Cardiac septum (tissue), 1 donor: ENCODE measurements at places on chromosomes 2 and 18. TPM values are rescaled to one million over a fixed set of nuclear protein-coding genes. Genes with fewer than 3 reads are reported as not detected.

- no peak for DNase-seq
These were observed 9.1 kb downstream of the TET3 start for GRCh38 chr2:73993778-73994177.

DNA sequence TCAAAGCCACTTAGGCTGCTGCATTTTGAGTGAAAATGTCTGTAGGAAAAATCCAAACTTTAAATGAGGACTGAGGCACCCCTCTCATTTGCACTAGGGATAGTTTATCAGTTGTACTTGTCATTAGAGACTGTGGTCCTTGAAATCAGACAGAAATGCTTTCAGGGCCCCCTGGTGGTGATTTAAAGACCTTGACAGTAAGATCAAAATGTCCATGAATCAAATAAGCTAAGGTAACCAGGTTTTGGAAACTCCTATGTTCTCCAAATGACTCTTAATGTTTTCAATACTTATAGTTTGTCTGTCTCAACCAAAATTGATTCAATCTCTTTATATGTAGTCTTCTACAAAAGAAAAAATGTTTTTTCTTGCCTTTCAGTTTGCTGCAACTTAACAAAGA lies 28.8 kb upstream of the DDX18 start:
- DNase-seq, result no peak

DNA sequence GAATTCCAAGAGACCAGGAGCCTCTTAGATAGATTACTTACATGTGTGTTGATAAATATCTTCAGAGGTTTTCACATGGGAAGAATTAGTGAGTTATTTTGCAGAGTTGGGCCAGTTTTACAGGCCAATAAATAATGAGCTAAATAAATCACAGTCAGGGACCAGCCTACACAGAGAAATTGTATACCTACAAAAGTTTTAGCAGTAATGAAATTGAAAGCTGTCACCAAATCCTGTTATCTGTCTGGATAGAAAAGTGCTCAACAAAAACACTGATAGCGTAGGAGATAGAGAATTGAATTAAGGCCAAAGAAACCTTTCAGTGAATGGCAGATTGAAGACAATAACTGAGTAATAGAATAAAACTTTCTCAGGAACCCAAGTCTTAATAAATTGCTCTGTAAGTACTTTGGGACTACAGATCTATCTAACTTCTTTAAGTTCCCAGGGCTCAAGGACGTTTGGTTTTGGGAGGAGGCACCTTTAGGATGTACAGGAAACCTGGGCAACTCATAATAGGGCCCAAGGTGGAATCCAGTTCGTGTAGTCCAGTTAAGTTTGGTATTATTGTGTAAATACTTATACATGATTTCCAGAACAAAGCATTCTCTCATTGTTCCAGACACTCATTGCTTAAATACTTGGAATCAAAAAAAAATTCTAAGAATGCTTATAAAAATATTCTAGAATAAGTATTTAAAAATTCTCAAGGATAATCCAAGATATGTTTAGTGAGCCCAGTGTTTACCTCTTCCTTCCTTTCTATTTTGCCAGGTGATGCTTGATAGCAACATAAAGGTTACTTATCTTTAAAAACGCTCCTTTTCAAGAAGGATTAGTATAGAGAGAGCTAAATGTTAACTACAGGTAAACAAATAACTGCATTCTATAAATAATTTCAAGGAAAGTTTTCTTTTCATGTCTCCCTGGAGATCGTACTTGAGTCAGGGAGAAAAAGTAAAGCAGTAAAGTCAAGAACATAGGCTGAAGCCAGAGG lies 134.5 kb downstream of the NCKAP5 start:
- no peak for DNase-seq

- peak; percentile 82 for DNase-seq
These were observed 60.6 kb downstream of the SLC16A14 start for GRCh38 chr2:230007931-230008707.

- no peak for DNase-seq
These were observed 93.5 kb upstream of the B3GNT2 start for GRCh38 chr2:62102402-62102920.

DNA sequence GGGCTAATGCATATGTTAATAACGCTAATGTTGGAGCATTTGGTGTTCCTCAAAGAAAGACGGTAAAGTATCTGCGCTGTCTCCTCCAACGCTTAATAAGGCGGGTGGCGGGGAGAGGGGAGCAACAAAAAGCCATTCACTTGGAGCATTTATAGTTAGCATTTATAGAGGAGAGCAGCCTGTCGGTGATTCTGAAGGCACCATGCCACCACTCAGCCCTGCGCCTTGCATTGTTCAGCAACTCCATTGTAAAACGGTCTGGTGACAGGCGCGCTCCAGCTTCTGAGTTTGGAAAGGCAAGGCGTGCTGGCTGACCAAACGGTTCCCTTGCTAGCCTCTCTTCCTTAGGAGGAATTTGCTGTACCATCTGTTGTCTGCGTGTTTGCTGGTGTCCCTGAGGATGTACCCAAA lies 83.9 kb downstream of the LYPD1 start:
- DNase-seq, result no peak

DNA sequence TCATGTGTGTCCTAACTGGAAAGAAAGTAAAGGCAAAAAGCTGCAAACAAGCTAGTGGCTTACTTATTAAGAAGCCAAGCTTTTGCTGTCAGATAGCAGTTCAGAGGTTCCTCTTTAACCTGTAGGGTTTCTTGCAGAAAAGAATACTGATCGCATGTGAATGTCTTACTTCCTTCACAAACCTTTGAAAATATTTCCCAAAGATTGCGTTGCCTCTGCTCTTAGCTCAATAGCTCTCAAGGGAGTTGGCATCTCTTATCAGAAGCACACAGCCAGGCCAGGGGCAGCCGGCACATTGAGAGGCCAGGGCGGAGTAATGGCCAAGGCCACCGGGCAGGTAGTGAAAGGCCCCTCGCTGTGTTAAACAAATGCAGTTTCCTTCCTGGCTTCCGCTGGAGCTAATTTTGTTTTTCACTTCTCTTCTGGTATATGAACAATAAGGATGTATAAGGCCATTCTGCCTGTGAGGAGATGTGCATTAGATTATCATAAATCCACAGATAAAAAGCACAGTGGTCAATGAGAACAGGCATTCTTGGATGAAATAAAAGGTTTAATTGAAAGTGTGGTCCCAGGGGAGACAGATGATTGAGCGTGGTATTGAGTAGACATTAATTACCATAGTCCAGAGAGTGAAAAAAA lies 542.4 kb upstream of the NRP2 start:
- no peak for DNase-seq

DNA sequence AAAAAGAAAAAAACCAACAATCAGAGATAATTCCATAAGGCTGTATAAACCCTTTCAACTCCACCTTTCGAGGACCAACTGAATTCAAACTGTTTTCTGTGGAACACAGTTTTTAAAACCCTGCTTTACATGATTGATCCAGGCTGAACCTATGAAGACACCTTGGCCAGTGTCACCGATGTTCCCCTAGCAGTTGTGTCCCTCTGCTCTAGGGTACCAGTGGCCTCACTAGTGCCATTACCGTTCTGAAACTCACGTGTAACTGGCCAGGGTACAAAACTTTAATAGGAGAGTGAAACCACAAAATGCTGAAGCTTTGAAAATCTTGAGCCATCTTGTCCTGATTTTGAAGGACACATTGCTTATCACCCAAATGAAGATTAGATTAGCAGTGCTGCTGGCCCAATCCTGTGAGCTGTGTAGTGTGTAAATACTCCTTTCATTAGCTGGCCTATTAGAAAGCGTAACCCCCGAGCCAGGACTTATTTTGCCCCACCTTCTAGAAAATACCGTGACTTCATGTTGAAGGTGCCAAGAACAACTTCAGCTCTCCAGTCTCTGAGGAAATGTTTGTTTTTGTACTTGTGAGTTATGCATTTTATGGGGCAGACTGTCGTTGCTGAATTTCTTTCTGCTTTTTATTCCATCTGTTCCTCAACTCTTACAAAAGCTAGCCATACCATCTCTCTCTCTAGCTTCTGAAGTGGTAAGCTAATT lies 147.8 kb upstream of the MAP3K20 start:
- no peak for DNase-seq

DNA sequence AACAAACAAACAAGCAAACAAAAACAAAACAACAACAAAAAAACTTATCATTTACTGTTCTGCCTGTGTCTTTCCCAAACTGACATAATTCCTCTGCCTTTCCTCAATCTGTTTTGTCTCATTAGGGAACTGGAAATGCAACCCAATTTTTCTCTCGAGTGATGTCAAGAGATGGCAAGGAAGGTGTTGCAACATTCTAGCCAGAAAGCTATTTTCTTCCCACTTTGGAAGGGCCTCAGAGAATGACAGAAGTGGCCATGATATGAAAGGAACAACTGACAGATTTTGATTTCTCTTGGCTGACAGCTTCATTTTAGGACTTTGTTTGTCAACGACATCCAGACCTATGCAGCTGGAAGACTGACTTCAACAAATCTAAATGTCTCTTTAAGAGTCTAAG lies 24.7 kb downstream of the RND3 start:
- no peak for DNase-seq

DNA sequence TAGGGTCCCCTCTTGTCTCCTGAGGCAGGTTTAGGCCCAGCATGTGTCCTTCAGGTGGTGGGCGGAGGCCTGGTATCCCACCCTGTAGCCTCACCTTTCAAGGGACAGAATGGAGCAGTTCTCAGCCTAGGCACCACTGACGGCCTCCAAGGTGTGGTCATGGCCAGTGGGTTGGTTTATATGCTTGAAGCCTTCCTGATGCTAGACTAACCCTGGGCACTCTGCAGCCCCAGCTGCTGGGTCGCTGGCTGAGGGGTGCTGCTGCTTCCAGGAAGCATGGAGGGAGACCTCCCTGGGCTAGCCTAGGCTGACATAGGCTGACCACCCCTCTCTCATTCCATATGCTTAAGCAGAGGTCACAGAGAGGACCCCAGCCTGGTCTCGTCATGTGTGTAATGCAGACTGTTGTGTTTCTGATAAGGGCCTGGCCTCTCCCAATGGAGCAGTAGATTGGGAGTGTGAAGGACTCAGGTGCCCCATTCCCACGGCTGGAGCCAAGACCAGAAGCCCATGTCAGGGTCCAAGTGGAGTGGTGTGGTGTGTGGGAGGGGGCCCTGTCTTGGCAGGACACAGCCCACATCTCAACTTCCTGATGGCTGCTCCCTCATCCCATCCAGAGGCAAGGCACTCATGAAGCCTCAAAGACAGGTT lies 206.6 kb downstream of the DYSF start:
- DNase-seq, result no peak

- DNase-seq, result no peak
These were observed 395.5 kb upstream of the HNRNPA3 start for GRCh38 chr2:176817061-176817565.

GRCh38 chr18:10166164-10166807 lies 252.5 kb downstream of the VAPA start:
- DNase-seq, result no peak

- DNase-seq, result no peak
These were observed 154.4 kb downstream of the RAD51AP2 start for GRCh38 chr2:17363846-17364245.

- no peak for DNase-seq
These were observed 452.7 kb downstream of the STK39 start for GRCh38 chr2:167794554-167795255.

- peak; percentile 76 for DNase-seq
These were observed 275.4 kb upstream of the HS6ST1 start for GRCh38 chr2:128593879-128594650.

SLC9A2 gene
- 0.08 TPM for total RNA-seq

KIF5C gene
- 0.73 TPM for total RNA-seq

TBC1D8 gene
- 52.3 TPM for total RNA-seq
